Gastrocnemius medialis (tissue), 4 donors: ENCODE measurements at places on chromosomes 1 and 21.

DNA sequence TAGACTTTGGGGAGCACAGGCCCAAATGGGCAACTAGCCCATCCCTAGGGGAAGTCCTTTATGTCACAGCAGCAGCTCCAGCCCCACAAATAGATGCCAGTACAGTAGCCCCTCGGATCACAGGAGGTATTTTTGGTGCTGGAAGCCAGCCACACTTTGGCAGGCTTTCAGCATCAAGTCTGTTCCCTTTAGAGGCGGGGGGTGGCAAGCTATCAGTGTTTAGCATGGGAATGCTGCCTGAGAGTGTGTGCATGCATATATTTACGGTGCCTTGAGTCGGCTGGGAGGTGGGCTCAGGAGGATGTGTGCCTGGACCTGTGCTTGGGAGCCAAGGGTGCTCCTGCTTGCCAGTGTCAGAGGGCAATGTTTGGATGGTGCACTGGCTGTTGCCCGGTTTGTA is 3.5 kb upstream of the PLXNA2 start:
- no peak for DNase-seq

DNA sequence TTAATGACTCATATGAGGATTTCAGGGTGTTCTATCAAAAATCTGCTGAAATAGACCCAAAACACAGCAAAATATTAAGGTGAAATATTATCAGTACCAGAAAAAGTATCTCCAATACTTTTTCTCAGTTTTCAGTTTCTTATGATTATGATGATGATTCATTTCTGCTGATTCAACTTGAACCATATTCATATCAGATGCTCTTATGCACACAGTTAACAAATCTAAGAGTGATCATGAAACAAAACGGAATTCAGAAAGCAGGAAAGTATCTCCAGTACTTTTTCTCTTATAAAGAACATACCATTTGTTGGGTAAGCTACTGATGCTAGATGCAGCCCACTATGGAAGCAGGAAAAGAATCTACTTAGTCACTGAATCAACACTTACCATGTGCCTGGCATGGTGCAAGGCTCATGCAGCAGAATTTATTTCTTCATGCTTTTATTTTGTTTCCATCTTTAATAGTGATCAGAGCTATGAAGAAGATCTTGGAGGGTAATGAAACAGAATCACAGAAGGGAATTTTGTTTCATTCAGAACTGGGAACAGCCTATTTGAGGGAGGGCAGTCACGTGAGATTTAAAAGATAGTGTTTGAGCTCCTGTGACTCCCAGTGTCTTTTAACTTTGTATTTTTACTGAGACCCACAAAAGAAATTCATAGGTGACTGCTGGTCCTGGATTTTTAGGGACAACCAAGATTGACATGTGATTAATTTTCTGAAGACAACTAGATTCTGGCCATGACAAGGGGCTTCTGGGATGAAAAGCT is 480.6 kb downstream of the SETD4 start:
- no peak for DNase-seq

- no peak for DNase-seq
These were observed 64.6 kb upstream of the PPIH start for GRCh38 chr1:42593486-42594100.

- DNase-seq, result no peak
These were observed 475.3 kb upstream of the ADGRL2 start for GRCh38 chr1:81325397-81325796.
